Parietal lobe (tissue), 2 donors: ENCODE measurements at places on chromosomes 3 and 15. TPM values are rescaled to one million over a fixed set of nuclear protein-coding genes. Genes with fewer than 3 reads are reported as not detected.

SEMA3G gene
- total RNA-seq: 2.8 TPM

MCTP2 gene
- 0.94 TPM for total RNA-seq

SUMF1 gene
- total RNA-seq: 44.1 TPM

RETNLB gene
- not detected for total RNA-seq

MAP2K5 gene
- 23.2 TPM for total RNA-seq

DTX3L gene
- total RNA-seq: 2.8 TPM

NME9 gene
- total RNA-seq: 4.1 TPM

AMT gene
- 2.5 TPM for total RNA-seq

WNT7A gene
- total RNA-seq: 10.6 TPM

CAMP gene
- total RNA-seq: not detected

CDC25A gene
- total RNA-seq: 6.9 TPM

PP2D1 gene
- not detected for total RNA-seq

ADAMTS17 gene
- 8.5 TPM for total RNA-seq

THSD4 gene
- 0.94 TPM for total RNA-seq

CYP1A2 gene
- total RNA-seq: not detected

ATXN7 gene
- total RNA-seq: 31.9 TPM

DUOX1 gene
- not detected for total RNA-seq

AADACL2 gene
- not detected for total RNA-seq

HCN4 gene
- total RNA-seq: 6.6 TPM

JAGN1 gene
- total RNA-seq: 14.4 TPM

OSBPL10 gene
- 41.6 TPM for total RNA-seq

MESP1 gene
- 2.2 TPM for total RNA-seq

SPATA12 gene
- total RNA-seq: not detected

NMNAT3 gene
- total RNA-seq: 13.5 TPM
